Myometrial cell (primary cell): ENCODE measurements at places on chromosomes 6 and 20. TPM values are rescaled to one million over a fixed set of nuclear protein-coding genes. Genes with fewer than 3 reads are reported as not detected.

The SERAC1 gene
- 2.0 and 4.8 TPM in 2 replicates for total RNA-seq

The CAGE1 gene
- not detected in 2 replicates for total RNA-seq

The GRM1 gene
- not detected in 2 replicates for total RNA-seq

The SEC23B gene
- total RNA-seq, result 56.2 and 69.3 TPM in 2 replicates

The SEMG1 gene
- not detected in 2 replicates for total RNA-seq
